ENCODE measurements at places on chromosomes 12 and 14.

GRCh38 chr12:110475426-110475825 is 6.8 kb downstream of the FAM216A start:
- no peak for DNase-seq

DNA sequence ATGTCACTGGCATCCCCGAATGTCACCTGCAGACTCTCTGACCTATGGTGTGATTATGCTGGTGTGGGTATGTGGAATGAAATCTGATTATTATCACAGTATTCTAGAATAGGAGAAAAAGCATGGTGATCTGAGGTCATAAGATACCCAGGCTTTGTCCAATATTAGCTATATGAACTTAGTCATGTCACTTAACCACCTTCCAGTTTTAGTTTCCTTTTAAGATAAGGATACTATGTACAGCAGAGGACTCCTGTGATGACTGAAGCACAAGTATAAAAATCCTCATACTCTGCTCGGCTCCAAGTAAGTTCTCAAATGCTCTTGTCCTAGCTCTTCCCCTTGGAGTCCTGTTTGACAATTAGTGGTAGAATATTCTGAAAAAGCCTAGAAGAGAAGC is 2.8 kb downstream of the GNS start:
- no peak for DNase-seq

- no peak for DNase-seq
Measured at GRCh38 chr12:84660139-84660538, 252.5 kb downstream of the SLC6A15 start.

DNA sequence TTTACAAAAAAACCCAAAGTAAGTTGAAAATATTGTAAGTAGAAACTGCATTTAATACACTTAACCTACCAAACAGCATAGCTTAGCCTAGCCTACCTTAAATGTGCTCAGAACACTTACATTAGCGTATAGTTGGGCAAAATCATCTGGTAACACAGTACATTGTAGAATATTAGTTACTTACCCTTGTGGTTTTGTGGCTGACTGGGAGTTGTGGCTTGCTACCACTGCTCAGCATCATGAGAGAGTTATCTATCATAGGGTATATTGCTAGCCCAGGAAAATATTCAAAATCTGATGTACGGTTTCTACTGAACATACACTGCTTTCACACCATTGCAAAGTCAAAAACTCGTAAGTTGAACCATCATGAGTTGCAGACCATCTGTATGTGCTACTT is 141.7 kb upstream of the GARIN6 start:
- no peak for DNase-seq

DNA sequence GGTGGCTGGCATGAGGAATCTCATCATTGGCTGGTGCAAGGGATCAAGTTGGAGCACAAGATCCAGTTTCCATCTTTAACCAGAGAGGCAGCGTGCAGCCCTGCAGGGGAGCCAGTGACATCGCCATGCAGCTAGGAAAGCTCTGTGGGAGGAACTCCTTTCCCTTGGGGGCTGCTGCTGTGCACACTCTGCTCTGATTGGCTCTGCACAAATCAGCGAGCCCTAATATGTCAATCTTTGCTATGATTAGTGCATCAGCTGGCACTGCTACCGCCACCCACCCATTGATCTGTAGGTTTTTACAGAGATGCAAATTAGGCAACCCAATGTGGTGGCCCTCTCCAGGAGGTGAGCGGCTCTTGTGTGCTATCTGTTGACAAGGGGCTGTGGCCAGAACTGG is 262.6 kb downstream of the PCNX1 start:
- DNase-seq, result no peak

DNA sequence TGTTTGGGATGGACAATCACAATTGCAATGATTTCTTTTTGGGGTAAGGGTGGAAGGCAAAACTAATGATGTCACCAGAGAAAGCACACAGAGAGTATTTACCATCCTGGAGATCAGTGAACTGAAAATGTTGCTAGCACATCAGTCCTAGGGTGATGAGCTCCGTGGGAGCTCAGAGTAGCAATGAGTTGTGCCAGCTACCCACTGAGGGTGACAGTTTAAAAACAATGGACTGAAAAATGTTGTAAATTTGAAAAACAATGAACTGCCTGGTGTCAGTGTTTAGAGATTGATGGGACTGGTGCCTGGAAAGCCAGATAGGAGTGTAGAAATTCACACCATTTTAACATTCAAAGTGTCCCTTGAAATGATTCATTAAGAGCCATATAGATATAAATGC is 198.5 kb downstream of the ATP23 start:
- no peak for DNase-seq

- DNase-seq, result no peak
Measured at GRCh38 chr12:50006754-50007442, 18.4 kb downstream of the RACGAP1 start.

GRCh38 chr12:17388679-17389078 is 701.3 kb downstream of the RERGL start:
- DNase-seq, result no peak

DNA sequence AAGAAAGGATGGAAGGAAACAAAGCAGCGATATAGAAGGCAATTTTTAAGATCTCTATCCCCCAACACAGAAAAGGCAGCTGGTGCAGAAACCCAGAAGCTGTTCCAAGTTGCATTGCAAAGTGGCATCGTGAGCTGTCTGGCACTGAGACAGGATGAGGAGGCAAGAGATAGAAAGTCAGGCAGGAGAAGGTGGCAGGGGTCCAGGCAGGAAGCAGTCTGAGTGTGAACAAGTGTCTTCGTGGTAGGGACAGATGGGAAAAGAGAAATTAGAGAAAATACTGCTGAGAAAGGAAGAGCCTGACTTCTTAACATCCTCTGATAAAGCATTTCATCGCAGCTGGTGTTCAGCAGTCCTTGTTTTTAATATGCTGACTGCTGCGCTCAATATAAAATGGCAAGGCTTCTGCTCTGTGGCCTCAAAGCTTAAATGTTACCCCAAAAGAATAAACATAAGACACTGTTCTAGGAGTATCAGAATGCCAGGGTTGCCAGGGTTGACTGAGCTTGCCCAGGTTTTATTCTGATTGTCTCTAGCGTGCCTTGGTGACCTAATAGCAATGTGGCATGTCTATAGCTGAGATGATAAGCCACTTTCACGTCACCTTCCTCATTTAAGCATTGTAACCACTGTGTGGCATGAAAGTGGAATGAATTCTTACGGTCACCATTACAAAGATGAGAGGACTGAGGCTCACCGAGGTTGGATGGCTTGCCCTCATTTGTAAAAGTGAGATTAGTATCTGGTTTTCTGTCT is 397.6 kb downstream of the NUAK1 start:
- DNase-seq, result no peak

DNA sequence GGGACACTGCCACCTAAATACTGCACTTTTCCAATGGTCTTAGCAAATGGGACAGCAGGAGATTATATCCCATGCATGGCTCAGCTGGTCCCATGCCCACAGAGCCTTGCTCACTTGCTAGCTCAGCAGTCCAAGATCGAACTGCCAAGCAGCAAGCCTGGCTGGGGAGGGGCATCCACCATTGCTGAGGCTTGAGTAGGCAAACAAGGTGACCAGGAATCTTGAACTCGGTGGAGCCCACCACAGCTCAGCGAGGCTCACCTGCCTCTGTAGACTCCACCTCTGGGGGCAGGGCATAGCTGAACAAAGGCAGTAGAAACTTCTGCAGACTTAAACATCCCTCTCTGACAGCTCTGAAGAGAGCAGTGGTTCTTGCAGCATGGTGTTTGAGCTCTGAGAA is 370.8 kb upstream of the MGAT4C start:
- no peak for DNase-seq

DNA sequence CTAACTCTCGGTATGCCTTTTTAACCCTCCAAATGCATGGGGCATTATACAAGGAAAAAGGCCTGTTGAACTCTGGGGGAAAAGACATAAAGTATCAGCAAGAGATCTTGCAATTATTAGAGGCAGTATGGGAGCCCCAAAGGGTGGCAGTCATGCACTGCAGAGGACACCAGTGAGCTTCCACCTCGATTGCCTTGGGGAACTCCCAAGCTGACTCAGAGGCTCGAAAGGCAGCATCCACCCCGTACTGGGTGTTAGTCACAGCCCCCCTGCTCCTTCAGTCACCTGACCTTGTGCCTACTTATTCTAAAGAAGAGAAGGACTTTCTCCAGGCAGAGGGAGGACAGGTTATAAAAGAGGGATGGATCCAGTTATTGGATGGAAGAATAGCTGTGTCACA is 781.4 kb upstream of the TMEM132C start:
- no peak for DNase-seq

DNA sequence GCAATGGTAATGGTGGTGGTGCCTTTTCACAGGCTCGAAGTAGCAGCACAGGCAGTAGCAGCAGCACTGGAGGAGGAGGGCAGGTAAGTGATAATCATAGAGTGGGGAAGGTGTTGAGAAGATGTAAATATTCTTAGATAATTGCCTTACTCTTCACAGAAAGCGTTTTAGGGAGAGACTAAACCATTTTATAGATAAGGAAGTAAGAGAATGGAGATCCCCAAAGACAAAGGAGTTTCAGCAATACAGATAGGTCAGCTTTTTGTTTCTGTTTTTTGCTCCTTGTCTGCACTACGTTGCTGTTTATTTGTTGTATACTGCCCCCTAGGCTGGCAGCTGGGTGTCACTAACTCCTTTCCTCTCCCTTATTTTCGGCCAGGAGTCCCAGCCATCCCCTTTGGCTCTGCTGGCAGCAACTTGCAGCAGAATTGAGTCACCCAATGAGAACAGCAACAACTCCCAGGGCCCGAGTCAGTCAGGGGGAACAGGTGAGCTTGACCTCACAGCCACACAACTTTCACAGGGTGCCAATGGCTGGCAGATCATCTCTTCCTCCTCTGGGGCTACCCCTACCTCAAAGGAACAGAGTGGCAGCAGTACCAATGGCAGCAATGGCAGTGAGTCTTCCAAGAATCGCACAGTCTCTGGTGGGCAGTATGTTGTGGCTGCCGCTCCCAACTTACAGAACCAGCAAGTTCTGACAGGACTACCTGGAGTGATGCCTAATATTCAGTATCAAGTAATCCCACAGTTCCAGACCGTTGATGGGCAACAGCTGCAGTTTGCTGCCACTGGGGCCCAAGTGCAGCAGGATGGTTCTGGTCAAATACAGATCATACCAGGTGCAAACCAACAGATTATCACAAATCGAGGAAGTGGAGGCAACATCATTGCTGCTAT is 2.0 kb downstream of the SP1 start:
- DNase-seq, result peak; percentile 66

DNA sequence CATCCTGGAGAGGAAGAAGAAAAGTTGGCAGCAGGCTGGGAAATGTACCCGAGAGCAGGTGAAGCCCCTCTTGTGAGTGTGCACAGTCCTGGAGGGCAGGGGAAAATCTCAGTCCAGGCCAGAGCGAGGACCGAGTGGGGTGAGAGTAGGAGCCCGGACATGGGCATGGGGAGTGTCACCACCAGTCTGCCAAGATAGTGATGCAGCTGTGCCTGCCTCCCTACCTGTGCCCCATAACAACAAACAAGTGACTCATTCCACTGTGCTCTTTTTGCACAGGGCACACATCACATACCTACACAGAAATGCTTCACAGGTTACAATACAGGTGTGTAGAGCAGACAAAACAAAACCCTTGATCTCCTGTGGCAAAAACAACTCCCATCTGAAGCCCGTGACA is 205.9 kb upstream of the PELI2 start:
- DNase-seq, result no peak

DNA sequence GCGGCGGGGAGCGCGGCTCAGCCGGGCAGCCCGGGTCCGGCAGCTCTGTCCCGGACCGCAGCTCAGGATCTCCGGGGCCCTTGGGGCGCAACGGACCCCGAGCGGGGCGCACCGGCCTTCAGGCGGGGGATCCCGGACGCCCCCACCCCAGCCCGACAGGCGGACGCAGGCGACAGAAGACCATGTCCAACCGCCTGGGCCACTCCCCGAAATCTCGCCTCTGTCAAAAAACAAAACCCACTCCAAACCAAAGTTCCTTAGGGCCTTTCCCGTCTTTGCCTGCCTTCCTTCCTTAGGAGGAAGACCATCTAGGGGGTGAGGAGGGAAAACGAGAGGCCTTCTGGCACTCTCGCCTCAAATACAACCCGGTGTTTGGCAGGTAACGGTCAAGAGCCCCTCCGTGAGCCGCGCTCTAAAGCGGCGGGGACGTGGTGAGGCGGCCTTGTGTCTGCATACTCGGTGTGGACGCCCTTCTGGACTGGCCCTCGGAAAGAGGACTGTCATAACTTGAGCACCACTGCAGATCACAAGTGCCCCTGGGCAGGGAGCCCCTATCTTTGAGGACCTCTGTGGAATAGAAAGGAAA is 604 bp downstream of the HCFC2 start:
- no peak for DNase-seq

- no peak for DNase-seq
Measured at GRCh38 chr12:123571343-123571813, 13.0 kb upstream of the TMED2 start.

GRCh38 chr12:114444422-114445279 is 38.7 kb upstream of the TBX5 start:
- DNase-seq, result no peak

- DNase-seq, result no peak
Measured at GRCh38 chr12:74441872-74442271, 95.8 kb upstream of the ATXN7L3B start.
